Stimulated activated CD8-positive, alpha-beta memory T cell treated with anti-CD3 and anti-CD28 coated beads, Interleukin-15, amount 100 ng/mL, for 1 hour (primary cell): ENCODE measurements at places on chromosomes 11 and 22.

- no peak for DNase-seq
Measured at GRCh38 chr11:35632301-35632700, 14.0 kb downstream of the FJX1 start.

DNA sequence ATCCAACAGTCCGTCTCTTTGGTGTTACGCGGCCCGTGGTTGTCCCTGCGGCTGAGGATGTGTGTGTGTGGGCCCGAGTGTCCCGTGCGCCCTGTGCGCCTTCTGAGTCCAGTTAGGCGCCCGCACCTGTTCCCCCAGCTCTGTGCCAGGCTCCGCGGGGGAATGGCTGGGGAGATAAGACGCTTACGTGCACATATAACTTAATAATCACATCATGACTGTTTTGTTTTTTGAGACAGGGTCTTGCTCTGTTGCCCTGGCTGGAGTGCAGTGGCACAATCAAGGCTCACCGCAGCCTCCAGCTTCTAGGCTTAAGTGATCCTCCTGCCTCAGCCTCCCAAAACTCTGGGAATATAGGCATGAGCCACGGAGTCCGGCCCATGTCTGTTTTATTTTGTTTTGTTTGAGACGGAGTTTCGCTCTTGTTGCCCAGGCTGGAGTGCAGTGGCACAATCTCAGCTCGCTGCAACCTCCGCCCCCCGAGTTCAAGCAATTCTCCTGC is 817 bp downstream of the ARL2 start:
- no peak for DNase-seq

- DNase-seq, result no peak
Measured at GRCh38 chr11:126026579-126026978, 36.1 kb downstream of the CDON start.

- no peak for DNase-seq
Measured at GRCh38 chr11:105156231-105156630, 16.7 kb upstream of the CARD18 start.

GRCh38 chr11:88414385-88414861 is 76.9 kb upstream of the CTSC start:
- DNase-seq, result no peak

DNA sequence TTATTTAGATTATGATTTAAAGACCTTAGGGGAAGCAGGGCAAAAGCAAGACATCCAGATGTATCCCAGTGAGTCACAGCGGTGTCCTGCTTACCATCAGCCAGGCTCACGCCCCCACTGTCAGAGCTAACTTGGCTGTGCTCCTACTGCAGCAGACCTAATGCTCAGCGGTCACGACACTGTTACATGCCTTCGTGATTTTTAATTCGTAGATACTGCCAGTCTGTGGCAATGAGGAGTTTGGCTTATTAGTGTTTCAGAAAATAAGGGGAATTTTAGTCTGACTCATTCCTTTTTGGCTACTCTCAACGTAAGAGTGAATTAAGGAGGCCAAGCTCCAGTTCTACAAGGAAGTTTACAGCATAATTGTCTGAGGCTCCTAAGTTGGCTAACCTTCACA is 22.7 kb downstream of the EFCAB6 start:
- no peak for DNase-seq

GRCh38 chr11:109629734-109630133 is 207.7 kb downstream of the C11orf87 start:
- DNase-seq, result no peak

DNA sequence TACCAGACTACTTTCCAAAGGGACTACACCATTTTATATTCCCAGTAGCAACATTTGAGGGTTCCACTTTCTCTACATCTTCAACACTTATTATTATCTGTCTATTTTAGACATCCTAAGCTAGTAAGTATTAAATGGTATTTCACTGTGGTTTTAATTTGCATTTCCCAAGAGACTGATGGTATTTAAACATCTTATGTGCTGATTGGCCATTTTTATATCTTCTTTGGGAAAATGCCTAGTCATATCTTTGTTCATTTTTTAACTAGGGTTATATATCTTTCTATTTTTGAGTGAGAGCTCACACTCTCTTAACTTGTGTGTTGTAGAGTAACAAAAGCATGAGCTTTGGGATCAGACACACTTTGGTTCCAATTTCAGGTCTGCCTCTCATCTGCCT is 73.7 kb downstream of the PRCP start:
- DNase-seq, result no peak

DNA sequence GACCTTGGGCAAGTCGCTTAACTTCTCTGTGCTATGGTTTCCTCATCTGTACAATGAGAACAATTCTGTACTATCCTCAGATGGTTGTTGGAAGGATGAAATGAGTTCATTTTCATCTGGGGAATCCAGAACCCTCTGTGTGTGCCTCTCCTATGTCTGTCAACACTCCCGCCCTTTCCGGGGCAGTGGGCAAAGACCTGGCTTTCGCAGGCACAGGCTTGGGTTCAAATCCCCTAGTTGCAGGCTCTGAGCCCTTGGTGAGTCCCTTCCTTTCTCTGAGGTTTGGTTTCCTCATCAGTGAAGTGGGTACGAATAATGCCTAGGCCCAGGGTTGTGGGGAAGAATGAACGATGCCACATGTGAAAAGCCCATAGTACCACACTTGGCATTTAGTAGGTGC is 6.0 kb downstream of the PNPLA5 start:
- DNase-seq, result no peak

GRCh38 chr11:61120706-61121191 is 18.5 kb downstream of the CD5 start:
- no peak for DNase-seq

DNA sequence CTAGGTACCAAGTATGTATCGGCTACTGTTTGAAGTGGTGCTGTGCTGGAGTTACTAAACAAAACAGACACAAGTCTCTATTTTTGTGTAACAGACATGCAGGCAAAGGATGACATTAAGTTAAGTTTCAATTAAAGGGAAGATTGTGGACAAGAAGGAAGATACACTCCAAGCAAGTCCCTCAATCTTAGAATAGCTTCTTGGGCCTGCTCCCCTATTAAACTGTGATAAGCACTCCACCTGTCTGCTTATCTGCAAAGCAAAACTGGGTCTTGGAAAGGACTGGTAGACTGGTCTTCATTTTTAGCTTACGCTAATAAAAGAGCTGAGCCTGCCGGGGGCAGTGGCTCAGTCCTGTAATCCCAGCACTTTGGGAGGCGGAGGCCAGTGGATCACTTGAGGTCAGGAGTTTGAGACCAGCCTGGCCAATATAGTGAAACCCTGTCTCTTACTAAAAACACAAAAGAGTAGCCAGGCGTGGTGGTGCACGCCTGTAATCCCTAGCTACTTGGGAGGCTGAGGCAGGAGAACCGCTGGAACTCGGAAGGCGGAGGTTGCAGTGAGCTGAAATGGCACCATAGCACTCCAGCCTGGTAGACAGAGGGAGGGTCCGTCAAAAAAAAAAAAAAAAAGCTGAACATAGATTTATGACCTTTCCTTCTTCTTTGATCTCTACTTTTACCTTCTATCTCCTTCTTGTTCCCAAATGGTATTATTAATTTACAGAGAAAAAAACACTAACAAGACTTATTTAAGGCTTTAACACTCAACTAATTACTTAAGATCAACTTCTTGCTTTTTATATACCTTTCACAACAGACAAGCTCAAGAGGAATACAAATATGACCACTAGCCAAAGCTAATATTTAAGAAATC is 4.1 kb downstream of the DDX17 start:
- DNase-seq, result no peak

- no peak for DNase-seq
Measured at GRCh38 chr11:45931739-45932138, 9.3 kb downstream of the LARGE2 start.

DNA sequence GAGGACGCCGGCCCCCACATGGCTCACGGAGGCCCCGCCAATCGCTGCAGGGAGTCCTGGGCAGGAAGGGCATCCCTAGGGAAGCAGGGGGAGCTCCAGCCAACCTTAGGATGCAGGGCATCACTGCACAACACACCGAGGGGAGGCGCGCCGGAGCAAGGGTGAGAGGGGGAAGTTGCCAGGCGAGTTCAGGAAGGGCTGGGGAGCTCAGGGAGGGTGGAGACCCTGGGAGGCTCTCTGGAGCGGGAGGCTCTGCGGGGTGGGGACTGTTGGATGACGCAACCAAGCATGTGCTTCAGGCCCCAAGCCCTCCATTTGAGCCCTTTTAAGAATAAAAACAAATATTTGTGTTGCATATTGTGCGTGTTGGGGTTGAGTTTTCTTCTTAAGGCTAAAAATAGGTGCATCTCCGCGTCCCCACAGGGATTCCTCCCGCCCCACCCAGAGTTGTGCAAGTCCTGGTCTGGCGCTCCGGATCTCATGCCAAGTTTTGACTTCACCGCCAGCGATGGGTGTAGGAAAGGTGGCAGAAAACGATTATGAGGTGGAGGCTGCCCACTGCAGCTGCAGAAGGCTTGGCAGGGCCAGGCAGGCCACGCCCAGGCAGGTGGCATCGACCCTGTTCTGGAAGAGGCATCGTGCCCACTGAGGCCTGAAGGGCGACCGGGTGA is 65.2 kb downstream of the WNT7B start:
- no peak for DNase-seq

DNA sequence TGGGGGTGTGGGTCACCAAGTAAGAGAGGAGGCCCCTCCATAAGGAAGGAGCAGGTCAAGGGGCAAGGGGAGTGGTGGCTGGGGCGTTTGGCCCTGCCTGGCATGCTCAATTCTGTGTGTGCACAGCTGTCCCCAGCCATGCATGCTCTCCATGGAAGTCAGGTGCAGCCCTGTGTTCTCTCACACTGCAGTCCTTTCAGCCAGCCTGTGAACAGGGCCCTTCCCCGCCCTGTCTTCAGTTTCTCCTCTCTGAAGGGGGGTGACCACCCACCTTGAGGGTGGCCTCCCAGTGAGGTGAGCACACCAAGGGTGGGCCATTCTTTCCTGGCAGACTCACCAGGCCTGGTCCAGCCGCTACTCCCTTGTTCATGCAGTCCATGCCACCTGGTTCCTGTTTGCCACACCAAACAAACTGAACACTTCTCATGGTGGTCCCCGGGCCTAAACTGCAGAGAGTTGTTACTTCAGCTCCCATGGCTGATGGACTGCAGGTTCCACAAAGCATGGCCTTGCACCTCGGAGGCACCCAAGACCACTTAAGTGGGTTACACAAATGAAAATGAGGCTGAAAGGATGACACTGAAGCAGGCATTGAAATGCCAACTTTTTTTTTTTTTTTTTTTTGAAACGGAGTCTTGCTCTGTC is 1.7 kb upstream of the CHCHD10 start:
- DNase-seq, result no peak

DNA sequence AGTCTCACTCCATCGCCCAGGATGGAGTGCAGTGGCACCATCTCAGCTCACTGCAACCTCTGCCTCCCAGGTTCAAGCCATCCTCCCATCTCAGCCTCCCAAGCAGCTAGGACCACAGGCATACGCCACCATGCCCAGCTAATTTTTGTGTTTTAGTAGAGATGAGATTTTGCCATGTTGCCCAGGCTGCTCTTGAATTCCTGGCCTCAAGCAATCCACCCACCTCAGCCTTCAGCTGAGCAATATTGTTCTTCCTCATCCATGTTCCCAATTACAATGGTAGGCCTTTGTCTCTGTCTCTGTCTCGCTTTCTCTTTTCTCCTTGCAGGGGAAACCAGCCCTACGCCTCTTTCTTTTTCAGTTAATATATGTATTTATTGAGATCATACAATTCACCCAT is 10.3 kb downstream of the HSPA8 start:
- DNase-seq, result no peak

DNA sequence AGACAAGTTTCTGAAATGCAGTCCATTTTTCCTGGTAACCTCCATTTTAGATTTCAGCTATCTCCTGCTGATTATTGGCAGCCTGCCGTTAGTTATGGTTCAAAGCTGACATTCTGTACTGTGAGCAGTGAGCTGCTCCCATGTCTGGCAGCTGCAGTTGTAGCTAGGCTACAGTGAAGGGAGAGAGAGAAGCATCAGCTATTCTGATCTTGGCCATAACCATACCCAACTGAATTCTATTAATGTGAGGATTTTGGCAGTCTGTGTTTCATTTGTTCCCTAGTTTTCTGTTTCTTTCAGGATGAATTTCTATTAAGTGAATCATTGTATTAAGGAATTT is 33.4 kb downstream of the SIK2 start:
- DNase-seq, result no peak

- DNase-seq, result no peak
Measured at GRCh38 chr11:93857413-93858120, 7.1 kb upstream of the VSTM5 start.

GRCh38 chr11:117097389-117098268 is 599 bp downstream of the SIK3 start:
- DNase-seq, result no peak

- DNase-seq, result no peak
Measured at GRCh38 chr11:115674937-115675544, 170.8 kb upstream of the CADM1 start.

GRCh38 chr11:99066618-99067317 is 46.0 kb downstream of the CNTN5 start:
- DNase-seq, result no peak

- DNase-seq, result no peak
Measured at GRCh38 chr22:46815559-46815895, 53.1 kb downstream of the TBC1D22A start.

DNA sequence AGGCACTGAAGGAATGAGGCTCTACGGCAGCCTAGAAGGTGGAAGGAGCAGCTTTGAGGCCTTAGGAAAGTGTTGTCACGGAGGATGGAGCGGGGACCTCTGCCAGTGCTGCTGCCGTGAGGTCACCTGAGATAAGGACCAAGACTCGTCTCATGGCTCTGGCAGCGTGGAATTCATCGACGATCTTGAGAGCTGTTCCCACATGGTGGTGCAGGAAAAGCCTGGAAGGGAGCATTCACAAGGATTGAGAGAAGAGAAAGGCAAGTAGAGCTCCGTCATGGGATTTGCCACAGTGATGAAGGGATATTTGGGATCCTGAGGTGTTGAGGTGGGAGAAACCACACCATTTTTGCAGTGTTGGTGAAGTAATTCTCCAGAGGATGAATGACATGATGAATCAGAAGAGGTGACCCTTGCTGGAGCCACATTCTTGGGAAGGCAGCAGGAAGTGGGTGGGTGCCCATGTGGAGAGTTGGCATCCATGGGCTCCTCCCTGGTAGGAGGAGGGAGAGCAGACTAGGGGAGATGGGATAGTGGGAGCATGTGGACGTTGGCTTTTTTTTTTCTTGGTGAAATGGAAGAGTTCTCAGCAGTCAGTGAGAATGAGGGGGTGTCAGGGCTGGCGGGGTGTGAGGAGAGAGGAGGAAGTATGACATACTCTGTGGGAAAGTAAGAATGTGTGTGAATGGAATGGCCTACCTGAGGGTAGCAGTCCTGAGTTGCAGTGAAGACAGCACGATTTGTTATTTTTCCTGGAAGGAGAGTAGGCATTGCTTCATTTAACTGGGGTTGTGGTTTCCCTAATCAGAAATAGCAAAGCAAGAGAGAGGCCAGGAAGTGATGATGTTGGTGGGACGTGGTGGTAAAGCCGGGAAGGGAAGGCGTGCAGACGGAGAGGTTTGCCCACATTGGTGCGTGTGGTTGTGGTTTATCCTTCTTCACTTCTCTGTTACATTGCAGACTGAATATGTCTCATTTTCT is 11.1 kb downstream of the PPP6R3 start:
- DNase-seq, result peak; percentile 8
